Activated CD4-positive, alpha-beta T cell treated with anti-CD3 and anti-CD28 coated beads for 48 hours (primary cell): ENCODE measurements at places on chromosomes 6 and 20.

- peak; percentile 18 for DNase-seq
Measured at GRCh38 chr6:37860226-37860839, 40.8 kb downstream of the ZFAND3 start.

- DNase-seq = no peak
Measured at GRCh38 chr6:44667226-44667625, 279.7 kb downstream of the CDC5L start.

DNA sequence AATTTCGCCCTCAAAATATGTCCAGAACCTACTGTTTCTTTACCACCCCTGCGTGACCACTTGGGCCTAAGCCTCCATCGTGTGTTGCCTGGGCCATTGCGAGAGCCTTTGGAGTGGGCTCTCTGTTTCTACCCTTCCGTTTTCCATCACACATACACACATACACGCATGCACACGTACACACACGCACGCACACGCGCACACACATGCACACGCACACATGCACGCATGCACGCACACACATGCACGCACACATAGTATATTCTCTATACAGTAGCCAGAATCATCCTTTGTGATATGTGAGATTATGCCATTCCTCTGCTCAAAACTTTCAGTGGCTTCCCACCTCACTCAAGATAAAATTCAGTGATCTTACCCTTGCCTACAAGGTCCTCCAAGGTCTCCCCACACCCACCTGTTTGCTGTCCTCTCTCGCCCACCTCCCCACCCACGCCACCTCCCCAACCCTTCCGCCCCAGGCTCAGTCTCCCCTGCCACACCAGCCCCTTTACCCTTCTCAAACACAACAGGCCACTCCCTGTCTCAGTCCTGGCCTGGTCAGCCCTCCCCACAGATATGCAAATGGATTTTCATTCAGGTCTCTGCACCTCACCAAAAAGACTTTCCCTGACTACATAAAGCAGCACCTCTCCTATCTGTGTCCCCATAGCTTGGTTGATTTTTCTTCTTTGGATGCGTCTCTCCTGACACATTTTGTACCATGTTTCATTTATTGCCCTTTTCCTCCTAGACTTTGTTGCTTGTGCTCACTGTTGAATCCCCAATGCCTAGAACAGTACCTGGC lies 559.6 kb downstream of the CD83 start:
- DNase-seq = no peak

- no peak for DNase-seq
Measured at GRCh38 chr6:38974389-38975151, 74.0 kb upstream of the GLP1R start.

DNA sequence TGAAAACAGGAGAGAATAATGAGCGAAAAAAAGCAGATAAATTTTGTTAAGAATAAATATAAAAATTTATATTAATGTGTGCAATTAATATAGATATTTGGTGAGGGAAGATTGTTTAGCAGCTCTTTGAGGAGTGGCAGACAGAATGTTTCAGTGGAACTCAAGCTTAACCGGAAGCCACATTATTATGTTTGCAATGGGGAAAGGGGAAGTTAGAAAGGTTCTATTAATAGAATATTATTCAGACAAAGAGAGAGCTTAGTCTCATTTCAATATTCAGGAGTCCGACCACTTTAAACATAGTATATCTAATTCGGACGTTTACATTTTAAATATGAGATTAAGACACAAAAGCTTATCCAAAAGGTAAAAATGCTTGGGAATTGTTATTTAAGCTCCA lies 81.6 kb upstream of the KHDRBS2 start:
- no peak for DNase-seq

DNA sequence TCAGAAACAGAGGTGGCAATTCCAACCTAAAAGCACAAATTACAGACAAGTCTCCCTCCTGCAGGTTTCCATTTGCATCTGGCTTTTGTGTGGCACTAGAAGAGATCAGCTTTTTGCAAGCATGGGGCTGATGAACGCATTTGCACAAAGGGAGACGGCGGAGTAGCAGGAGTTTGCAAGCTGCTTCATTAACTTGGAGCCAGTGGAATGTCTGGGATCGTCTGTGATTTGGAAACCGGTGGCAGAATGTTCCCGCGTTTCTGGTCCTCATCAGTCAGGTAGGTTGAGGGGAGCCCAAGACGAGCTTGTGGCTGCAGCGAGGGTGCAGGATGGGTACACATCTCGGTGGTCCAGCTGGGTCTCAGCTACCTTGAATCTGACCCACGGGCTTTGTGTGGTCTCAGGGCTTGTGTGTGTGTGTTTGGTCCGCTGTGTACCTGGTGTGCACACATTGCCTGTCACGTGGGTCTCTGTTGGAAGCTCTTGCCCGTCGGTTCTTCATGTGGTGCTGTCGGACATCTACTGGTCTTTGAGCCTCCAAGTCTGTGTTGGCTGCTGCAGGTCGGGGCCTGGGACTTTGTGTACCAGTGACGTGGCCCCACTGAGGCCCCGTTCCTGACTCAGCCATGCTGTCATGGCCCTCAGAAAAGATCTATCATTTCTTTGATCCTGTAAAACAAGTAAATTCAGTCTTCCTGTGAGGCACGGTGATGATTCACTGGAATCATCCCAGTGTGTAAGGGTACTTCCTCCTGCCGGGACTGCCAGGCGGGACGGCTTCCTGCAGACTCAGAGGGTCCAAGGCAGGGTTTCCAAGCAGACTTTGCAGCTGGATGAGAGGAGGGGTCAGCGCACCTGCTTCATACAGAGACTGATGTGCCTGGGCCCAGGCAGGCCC lies 12.4 kb upstream of the MYT1 start:
- no peak for DNase-seq

DNA sequence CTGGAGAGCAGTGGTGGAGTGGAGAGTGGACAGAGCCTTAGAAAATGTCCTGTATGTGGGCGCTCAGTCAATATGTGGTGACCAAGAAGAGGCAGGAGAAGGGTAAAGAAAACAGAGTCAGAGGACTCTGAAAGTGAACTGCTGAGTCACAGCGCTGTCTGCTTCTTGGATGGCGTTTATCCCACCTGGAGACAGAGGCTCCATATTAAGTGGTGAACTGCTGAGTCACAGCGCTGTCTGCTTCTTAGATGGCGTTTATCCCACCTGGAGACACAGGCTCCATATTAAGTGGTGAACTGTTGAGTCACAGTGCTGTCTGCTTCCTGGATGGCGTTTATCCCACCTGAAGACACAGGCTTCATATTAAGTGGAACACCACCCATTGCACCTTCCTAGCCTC lies 119.3 kb upstream of the RALGAPA2 start:
- DNase-seq = no peak

GRCh38 chr6:12339808-12340487 lies 49.8 kb downstream of the EDN1 start:
- DNase-seq = no peak

GRCh38 chr20:38291966-38292365 lies 12.0 kb upstream of the BPI start:
- DNase-seq = no peak

GRCh38 chr6:71387179-71387578 lies 98.6 kb downstream of the OGFRL1 start:
- DNase-seq = no peak

DNA sequence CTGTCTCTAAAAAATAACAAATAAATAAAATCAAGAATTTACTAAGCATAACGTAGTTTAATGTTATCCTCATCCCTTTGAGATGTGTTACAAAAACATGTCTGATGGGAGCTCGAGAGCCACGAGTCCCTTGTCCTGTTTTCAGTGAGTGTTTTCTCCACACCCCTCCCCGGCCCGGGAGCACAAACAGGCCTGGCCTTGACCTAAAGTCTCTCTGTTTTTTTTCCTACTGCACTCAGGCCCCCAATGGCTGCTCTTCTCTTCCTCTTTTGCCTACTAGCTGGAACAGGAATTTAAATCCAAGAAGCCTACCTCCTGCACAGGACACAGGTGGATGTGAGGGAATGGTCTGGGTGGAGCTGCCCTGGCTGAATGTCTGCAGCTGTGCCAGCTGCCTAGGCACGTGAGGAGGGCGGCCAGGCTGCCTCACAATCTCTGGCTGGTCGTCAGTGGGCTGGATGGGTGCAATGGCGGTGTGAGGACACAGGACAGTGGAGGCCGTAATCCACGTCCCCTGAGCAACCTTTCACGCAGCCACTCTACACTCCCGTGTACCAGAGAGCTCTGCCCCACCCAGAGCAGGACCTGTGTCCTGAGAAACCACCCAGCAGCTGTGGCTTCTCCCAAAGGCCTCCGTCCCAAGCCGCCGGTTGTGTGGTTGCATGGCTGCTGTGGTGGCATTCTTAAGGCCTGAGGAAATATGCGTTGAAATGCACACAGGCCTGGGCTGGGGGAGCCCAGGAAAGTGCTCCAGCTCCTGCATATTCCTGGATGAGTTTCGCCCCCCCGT lies 117.5 kb downstream of the FAM120B start:
- DNase-seq = no peak

DNA sequence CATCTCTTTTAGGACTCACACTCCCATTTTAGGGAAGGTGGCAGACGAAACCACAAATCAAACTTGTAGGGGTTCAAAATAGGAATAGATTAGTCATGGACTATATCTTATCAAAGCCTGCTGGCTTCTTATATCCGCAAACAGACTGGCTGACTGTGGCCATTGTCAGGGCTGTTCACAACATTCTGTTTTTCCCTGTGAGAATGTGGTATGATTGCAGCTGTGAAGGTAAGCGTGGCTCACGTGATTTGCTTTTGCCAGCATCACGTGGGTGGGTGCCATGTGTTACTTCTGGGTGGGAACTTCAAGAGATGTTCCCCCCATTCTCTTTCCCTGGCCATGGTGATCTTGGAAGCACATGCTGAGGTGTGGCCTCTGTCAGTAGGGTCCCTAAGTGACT lies 5.9 kb downstream of the IP6K3 start:
- no peak for DNase-seq

DNA sequence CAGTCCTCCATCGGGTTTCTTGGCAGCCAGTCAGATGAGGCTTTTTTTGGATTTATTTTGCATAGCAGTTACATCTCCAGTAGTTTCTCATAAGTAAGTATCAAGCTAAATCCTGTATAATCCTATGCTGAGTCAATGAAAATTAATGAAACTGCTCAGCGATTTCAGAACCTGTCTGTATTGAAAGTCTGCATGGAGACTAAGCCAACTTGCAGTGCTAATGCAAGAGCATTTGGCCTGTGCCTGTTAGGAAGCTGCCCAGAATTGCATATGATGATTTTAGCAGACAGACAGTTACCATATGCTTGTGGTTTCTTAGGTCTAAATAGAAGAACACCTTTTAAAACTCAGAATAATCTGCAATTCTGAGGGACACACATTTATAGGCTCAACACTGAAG lies 25.2 kb upstream of the LRRN4 start:
- no peak for DNase-seq

- no peak for DNase-seq
Measured at GRCh38 chr6:100465701-100466409, 1.1 kb upstream of the SIM1 start.

GRCh38 chr6:33007831-33008400 lies 1.5 kb downstream of the HLA-DOA start:
- no peak for DNase-seq

DNA sequence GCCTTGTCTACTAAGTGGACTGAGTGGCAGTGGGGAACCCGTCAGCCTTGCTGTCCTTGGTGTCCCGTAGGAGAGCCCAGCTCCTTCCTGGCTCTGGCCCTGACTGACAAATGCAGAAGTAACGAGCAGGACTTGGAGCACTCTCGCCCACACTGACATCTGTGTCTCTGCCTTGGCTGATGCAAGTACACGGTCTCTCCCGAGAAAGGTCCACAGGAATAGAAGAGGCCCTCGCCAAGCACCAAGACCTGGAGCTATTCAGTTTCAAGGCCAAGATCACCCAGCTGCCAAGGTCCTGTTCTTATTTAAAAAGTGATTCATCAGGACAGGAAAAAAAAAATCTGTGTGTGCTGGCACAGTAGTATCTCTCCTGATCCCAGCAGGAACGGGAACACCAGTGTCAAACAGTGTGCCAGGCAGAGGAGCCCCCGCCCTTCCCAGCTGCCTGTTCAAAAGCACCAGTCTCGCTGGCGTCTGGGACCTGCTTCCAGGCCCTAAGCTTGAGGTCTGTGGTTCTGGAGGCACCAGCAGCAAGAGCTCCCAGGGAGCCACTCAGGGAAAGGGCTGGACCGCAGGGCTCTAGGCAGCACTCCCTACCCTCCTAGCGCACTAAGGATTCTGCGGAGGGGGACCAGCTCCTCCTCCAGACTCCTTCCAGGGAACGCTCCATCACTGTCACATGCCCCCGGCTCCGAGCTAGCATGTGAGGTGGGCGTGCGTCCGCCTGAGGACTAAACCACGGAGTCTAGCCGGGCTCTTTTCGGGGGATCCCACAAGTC lies 376.9 kb downstream of the RNGTT start:
- no peak for DNase-seq

DNA sequence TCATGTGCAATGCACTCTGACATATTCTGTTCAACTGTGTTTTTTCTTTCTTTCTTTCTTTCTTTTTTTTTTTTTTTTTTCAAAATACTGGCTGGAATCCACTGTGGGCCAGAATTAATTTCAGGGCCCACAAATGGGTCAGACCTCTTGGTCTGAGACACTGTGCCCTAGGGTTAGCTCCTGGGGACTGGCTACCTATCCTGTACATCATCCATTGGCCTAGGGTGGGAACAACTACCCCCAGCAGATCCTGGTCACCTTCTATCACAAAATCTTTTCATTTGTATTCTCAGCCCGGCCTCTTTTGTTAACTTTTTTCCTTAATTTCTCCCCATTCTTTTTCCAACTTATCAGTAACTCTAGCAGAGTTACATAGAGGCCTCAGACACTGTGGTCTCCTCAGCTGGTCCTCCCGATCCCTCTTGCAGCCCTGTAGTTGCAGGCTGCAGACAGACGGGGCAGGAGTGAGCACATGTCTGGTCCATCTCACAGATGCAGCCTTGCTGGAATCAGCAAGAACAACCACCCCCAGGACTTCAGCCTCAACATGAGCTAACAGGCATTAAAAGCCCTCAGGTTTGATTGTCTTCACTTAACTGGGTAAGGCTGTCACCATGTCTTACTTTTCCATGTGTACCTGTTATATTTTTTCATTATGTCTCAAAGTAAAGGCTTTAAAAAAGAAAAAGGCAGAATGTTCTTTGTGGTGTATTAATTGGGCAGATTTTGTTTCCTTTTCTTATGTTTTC lies 41.3 kb downstream of the TXLNB start:
- DNase-seq = peak; percentile 75

GRCh38 chr6:161906571-161906970 lies 632.7 kb upstream of the AGPAT4 start:
- no peak for DNase-seq

- peak; percentile 9 for DNase-seq
Measured at GRCh38 chr20:44746367-44747165, 901 bp downstream of the KCNK15 start.

DNA sequence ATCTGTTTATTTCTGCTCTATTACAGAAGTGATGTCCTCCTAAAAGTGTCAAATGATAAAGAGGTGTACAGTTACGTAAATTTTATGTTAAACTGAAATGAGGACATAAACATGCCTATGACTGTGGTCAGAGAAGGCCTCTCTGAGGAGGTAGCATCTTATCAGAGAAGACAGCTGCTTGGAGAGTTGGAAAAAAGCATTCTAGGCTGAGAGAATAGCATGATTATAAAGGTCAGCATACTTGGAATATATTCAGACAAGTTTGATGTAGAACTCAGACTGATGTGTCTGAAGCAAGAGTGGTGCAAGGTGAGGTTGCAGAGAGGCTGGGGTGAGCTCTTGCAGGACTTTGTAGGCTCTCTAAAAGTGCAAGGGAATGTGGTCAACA lies 3.1 kb upstream of the PCNA start:
- DNase-seq = no peak
